ENCODE measurements at places on chromosomes 12 and 14.
A peak's percentile ranks its signal among the peaks of the same experiment; 100 is the strongest.

GRCh38 chr12:6266541-6266966 lies 43.9 kb upstream of the PLEKHG6 start:
- no peak for DNase-seq

GRCh38 chr12:82182601-82183190 lies 175.5 kb downstream of the CCDC59 start:
- DNase-seq = no peak

- DNase-seq = no peak
Measured at GRCh38 chr14:86799244-86799647, 1193.7 kb downstream of the GALC start.

- no peak for DNase-seq
Measured at GRCh38 chr12:115998794-115999478, 278.6 kb downstream of the MED13L start.

- DNase-seq = no peak
Measured at GRCh38 chr12:107344035-107344808, 250.9 kb upstream of the CRY1 start.

DNA sequence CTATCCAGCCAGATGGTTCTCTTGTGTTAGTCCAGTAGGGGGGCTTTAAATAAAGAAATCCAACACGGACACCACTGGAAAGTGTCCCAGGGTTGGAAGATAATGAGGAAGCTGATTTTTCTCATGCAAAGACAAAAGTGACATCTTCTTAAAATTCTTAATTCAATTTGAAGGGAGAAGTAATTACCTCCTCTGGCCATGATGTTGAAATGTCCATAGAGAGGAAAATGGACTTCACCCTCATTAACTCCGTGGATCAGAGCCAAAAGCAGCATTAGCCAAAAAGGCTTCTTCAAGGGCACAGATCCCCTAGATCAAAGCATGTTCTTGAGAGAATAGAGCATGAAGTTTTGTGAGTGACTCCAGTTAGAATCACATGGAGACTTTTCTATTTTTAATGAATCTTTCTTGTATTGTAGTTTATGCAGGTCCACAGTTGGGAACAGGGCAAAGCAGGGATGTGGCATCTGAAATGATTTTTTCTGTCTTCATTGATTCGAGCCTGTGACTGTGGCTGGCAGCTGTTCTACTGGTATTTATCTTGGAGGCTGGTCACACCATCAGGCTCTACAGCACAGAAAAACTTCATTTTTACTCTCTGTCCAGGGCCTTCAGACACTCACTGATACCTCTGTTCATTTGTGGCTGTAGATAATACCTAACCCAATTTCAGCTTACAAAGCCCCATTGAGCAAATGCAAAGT lies 1002.5 kb downstream of the AACS start:
- DNase-seq = no peak

GRCh38 chr12:31026202-31026601 lies 47.5 kb upstream of the DDX11 start:
- DNase-seq = no peak

DNA sequence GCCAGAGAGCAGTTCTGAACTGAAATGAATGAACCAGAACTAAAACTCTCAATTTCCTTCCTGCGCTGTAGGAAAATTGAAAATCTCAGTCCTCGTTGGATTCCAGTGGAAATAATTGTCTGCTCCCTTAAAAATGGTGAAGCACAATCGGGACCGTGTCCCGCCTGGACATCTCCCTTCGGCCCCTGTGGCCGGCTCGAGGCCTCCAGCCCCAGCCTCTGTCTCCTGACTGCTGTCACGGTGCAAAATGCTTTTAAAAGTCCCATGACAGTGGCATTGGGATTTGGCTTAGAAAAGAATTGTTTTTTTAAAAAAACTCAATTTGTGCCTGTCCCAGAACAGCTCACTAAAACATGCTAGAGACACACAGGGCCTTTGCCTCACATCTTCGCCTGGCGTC lies 142.5 kb downstream of the ZNF664 start:
- no peak for DNase-seq

DNA sequence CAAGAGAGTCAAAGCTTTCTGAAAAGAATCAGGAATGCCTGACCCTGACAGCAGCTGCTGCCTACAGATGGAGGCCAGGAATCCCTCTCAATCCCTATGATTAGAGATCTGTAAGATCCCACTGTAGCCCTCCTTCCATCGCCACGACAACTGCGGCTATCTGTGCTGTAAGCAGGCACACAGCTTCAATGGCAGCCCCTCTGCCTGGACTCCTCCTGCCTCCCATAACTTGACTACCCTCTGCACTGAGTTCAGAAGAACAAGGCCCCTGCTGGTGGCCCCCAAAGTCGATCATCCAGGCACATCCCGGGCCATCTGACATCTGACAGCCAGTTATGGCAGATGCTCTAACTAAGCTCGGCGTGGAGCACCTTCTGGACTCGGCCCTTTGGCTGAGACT lies 2.9 kb downstream of the CLMN start:
- DNase-seq = no peak

DNA sequence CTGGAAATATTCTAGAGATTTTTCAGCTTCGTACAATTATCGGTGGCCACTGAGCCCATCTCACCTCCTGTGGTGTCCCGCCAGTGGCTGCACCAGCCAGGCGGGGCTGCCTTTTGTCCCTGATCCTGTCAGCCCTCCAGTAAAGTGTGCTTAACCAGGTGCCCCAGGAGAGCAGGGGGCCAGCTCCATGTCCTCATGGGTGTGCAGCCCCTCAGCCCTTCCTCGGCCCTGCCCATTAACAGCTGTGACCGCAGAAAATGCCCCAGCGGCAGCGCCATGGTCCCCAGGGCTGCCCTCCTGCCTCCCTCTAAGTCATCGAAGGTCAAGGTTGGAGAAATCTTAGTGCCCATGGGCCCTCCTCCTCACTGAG lies 188.5 kb downstream of the ZFP36L1 start:
- no peak for DNase-seq

DNA sequence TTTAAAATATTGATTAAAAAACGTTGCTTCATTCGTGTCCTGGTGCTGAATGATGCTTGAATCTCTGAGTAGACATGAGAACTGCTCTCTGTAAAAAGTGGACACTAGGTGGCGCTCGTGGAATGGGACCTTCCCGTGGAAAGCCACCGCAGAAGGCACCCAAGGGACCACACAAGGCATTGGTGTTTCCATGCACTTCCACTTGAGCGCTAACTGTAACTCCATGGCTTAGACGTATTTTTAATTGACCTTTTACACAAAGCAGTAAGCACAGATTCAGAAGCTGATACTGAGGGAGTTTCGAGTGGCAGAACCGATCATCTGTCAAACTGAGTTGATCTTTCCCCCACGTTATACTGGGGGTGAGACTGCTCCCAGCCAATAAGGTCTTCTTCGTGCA lies 135.3 kb downstream of the PRKCH start:
- DNase-seq = peak; percentile 63

DNA sequence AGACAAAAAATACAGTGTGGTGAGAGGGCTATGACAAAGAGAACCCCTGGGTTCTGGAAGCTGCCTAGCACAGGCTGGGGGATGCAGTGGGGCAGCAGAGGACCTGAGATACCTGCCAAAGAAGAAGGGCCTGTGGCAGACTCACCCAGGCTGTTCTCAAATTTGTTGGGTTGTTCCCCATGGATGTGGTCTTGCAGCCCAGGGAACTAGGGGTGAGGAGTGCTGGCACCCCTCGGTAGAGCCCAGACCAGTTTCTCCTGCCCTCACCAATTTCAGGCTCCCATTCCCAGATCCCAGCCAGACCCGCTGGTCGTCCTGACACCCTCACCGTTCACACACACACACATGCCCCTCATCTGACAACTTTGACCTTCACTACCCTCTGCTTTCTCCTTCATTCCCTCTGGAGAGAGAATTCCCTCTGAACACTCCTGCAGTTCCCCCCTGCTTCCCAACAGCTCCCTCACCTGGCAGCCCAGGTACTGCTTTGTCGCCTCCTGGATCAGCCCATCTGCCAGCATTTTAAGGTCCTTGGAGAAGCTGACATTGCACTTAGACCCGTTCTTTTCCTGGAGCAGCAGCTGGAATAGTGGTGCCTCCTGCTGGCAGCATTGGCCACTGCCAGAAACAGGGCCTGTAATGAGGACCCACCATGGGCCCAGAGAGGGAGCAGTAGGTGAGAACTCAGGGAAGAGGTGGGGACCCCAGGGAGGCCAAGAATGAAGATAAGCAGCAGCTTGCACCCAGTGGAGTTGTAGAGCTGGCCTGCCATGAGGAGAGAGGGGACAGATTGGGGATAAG lies 5.9 kb upstream of the GDF11 start:
- DNase-seq = no peak

GRCh38 chr14:32137313-32137712 lies 60.2 kb downstream of the ARHGAP5 start:
- no peak for DNase-seq

DNA sequence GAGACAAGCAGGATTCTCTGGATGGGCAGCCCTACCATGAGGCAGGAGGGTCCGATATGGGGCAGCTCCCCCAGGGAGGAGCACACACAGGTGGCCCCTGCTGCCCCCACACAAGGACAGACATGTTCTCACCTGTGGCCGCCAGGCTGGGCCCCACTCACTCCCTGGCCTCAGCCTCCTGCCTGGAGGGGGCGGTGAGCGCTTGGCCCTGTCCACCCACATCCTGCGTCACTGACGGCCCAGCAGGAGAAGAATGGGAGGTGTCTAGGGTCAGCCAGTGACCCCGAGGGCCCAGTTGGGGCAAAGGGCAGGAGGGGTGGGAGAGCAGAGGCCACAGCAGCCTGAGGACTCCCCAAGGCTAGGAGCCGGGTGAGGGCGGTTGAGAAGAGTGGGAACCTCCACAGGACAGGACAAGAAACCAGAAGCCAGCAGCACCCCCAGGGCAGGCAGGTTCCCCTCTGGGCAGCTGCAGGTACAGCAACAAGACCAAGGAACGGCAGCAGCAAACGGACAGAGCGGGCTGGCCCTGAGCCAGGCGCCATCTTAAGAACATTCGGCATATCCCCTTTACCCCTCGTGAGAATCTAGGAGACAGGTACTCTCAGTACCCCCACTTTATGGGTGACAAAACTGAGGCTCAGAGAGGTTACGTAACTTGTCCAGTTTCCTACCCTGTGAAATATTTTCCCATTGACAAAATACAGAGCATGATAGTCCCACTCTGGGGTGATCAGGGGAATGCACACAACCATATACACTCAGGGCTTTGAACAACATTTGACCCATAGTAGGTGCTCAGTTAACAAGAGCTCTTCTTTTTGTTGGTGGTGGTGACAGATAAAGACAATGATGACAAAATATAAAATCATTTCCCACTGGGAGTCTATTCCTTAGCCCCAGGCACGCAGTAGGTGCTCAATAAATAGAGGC lies 74.3 kb downstream of the NCOR2 start:
- no peak for DNase-seq

DNA sequence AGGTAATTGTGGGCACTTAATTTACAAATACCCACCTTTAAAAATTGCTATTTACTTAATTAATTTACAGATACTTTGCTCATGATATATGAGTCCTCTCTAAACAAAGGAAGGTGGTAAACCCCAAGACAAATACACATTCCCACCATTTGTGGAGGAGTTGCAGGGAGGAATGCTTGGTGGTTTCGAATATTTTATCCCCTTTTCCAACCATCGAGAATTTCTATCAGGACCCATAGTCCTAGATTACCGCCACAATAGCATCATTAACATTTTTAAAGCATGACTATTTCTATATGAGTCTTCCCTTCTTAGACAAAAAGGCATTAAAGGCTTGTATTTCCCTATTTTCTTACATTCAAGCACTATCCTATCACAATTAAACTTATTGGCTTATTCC lies 34.2 kb upstream of the PLEKHA5 start:
- no peak for DNase-seq

GRCh38 chr12:13799574-13799973 lies 181.8 kb downstream of the GRIN2B start:
- no peak for DNase-seq
